ENCODE measurements at places on chromosomes 5 and 9.

DNA sequence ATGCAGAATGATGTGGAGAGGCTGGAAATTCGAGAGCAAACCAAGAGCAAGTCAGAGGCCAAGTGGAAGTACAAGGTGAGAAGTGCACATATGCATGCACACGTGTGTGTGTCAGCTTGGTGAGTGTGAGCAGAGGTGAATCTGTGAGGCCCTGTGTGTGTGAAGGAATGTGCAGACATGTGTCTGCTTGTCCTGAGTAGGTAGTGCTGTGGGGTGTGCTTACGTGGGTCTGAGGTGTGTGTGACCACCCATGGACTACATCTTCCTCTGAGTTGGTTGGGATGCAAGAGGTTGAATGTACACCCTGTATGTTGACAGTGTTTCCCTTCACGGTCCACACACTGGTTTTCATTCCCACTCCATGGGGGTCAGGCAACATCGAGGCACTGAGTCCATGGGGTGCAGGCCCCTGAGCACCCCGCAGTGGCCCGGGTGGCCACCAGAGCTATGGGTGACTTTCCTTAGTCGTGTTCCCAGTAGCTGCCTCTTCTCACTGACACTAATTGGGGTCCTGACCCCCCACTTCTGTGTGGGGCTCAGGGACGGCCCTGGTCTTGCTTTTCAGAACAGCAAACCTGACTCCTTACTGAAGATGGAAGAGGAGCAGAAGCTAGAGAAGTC, 86.7 kb downstream of the PHF2 start:
- DNase-seq, result no peak

- DNase-seq, result no peak
Measured at GRCh38 chr9:103731541-103731940, 362.6 kb upstream of the SMC2 start.

DNA sequence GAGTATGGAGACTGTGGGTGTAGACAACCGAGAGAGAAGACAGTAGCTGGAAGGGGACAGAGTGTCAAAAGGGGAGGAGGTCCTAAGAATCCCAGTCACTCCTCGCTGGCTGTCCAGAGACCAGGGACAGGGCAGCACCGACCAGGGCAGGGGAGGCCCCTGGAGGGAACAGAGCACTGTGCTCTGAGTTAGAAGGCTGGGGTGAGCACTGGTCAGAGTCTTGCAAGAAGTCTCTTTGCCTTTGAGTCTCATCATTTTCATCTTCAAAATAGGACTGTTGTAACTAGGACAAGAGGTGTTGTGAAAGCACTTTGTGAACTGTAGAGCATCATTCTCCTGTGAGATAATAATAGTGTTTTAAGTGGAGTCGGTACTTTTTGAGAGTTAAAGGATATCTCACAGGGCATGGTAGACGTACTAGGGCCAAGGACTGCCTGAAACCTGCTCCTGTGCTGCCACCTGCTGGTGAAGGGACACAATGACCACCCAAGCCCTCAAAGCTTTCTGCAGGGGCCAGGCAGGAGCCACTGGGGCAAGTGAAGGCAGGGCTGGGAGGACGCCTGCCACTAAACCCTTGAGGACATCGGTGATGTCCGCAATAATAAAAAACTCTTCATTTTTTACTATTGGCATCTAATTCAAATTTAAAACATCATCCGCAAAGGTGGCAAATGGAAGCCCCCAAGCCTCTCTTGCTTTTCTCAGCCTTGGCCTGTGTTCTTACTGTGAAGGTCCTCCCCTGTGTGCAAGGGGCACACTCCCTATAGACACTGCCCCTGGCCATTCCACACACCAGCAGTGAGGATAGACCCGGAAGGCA, 28.2 kb downstream of the SLC6A7 start:
- peak; percentile 97 for DNase-seq

GRCh38 chr5:150166650-150167511, at the start of gene CDX1:
TSS of gene CDX1 (plus strand) at chr5:150166778. CDS start at chr5:150166877, 99 bp downstream.
- DNase-seq, result peak; percentile 78

DNA sequence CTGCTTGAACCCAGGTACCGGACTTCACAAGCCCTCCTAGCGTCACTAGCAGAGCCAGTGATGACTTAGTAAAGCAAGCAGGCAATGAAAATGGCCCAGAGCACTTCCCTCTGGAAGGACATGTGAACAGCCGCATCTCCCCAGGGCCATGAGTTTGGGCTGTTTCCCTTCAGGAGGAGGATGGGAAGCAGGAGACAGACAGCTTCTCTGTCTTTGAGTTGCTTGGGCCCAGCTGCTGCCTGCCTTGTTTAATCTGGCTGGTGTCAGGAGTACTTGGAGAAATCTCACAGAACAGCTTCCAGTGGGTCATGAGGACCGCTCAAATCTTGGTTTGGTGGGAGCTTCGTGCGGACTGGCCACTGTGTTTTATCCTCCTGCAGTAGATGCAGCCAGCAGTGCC, 25.4 kb upstream of the WWC1 start:
- no peak for DNase-seq

DNA sequence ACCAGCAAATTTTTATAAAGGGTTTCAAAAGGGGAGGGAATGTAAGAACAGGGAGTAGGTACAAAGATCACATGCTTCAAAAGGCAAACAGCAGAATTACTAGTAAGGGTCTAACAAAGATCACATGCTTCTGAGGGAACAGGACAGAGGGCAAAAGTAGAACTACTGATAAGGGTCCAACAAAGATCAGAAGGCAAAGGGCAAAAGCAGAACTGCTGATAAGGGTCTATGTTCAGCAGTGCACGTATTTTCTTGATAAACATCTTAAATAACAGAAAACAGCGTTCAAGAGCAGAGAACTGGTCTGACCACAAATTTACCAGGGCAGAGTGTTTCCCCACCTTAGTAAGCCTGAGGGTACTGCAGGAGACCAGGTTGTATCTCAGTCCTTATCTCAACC, 469.5 kb upstream of the PIK3R1 start:
- no peak for DNase-seq

DNA sequence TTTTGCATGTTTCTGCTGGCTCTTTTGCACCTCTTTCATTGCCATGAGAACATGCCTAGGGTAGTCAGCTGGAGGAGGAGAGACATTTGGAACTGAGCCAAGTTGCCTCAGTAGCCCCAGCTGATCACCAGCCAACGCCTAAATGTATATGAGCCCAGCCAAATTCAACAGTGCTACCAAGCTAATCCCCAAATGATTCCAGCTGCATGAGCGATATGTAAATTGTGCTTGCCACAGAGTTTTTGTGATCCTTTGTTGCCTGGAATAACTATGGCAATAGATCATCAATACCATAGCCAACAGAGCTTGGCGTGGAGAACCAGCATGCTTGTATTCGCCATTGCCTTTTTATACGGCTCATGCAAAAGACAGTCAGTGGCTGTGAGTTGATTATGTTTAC, 110.5 kb downstream of the PRDM6 start:
- DNase-seq, result no peak

GRCh38 chr9:113266174-113266573, 9.2 kb downstream of the CDC26 start:
- no peak for DNase-seq

- no peak for DNase-seq
Measured at GRCh38 chr9:5531101-5531882, 21.0 kb downstream of the PDCD1LG2 start.

- DNase-seq, result no peak
Measured at GRCh38 chr5:17180864-17181723, 36.3 kb upstream of the BASP1 start.

- peak; percentile 96 for DNase-seq
Measured at GRCh38 chr5:180494060-180494509, at the start of gene CNOT6. TSS of gene CNOT6 (plus strand) at chr5:180494379. CDS start at chr5:180529277, 34,898 bp downstream.

DNA sequence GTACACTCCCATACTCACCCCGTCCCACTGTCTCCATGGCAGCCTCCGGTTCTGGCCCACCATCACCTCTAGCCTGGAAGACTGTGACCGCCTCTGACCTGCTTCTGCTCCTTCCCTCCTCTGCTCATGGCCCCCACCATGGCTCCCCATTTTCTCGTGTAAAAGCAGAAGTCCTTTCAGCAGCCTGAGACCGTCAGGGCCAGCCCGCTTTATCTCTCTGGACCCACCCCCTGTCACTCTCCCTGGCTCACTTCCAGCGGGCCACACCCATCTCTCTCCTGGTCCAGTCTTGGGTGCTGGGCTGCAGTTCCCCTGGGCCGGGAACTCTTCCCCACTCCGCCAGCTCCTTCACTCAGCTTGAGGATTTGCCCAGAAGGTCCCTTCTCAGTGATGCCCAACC, 96.0 kb upstream of the RUFY1 start:
- no peak for DNase-seq

DNA sequence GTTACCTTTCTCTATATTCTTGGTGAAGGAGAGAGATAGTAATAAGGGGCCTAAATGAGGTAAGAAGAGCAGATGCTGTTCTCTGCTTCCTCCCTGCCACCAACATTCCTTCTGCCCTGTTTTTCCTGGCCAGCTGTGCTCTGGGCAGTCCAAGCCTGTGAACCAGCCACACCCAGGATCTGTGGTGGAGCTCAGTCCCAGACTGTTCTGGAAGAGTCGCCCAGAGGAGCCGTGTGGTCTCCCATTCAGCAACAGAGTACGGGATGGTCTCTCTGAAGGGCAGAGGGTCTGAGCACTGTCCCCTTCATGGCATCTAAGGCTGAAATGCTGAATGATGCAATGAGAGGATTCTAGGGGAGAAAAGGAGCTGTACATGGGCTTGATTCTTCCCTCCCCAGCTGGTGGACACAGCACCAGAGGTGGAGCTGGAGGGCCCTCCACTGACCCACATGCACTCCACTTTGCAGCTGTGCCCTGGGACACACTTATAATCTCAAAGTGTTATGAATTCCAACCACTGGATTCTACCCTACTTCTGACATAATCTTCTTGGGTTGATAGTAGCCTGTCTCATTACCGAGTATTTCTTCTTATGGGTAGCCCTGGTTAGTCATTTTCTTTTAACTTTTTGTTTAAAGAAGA, 70.8 kb upstream of the RPS23 start:
- DNase-seq, result no peak

GRCh38 chr5:16140417-16140816, 39.2 kb downstream of the MARCHF11 start:
- no peak for DNase-seq

- no peak for DNase-seq
Measured at GRCh38 chr5:39270225-39270848, 51.0 kb upstream of the FYB1 start.

DNA sequence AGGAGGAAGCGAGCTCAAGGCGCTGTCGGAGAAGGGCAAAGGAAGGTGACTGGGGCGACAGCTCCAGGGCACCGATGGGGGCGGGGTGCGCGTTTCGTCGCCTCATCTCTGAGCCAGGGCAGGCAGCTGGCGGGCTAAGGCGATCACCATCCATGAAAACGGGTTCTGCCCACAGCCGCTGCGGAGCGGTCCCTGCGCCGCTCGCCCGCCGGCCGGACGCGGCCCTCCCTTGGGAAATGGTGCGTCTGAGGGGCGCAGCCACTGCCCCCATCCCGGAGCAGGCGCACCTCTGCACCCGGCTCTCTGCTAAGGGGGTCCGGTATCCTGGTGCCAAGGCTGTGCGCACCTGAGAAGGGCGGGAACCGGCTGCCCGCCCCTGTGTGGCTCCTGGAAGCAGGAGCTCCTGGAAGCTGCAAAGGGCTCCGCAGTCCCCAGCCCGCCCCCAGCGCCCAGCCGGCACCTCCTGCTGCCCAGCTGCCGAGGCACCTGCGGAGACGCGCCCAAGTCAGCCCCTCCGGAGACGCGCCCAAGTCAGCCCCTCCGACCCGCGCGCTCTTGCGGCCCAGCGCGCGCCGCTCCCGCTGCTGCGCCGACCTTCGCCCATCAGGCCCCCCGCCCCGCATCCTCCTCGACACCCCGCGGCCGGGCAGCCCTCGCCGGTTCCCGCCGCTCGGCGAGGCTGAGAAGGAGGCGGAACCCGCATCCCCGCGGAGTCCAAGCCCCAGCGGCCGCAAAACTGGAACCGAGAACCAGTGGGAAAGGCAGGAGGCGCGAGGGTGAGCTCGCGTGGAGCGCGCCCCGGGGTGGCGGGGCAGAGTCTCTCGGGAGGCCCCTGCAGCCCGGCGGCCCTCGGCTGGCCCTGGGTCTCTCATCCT, 757 bp downstream of the ANKRD34B start:
- DNase-seq, result peak; percentile 79

DNA sequence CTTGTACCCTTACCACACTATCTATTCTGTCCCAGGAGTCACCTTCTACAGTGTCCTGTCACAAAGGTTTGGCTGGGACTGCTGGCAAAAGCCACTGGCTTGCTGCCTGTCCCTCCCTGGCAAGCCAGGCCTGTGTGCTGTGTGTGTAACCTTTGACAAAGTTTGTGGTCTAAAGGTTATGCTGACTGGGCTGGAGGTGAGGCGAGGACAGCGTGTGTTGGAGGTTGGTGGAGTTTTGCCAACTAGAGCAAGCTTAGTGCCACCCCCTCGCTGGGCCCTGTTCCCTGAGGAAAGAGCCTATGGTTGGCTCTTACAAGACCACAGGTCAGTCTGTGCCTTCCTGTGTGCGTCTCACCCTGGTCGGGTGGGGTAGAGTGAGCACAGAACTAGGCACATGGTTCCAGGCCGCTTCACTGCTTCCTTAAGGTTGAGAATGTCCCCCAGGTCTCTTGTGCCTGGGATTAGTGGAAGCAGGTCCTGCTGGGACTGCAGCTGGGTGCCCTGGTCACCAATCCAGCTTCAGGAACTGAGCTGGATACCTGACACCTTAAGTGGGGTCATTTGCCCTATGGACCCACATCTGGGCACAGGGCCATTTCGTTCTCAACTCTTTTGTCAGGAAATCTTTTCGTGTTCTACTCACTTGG, 152.2 kb downstream of the GADD45G start:
- no peak for DNase-seq

GRCh38 chr5:132065351-132065937, 5.0 kb downstream of the IL3 start:
- peak; percentile 91 for DNase-seq

DNA sequence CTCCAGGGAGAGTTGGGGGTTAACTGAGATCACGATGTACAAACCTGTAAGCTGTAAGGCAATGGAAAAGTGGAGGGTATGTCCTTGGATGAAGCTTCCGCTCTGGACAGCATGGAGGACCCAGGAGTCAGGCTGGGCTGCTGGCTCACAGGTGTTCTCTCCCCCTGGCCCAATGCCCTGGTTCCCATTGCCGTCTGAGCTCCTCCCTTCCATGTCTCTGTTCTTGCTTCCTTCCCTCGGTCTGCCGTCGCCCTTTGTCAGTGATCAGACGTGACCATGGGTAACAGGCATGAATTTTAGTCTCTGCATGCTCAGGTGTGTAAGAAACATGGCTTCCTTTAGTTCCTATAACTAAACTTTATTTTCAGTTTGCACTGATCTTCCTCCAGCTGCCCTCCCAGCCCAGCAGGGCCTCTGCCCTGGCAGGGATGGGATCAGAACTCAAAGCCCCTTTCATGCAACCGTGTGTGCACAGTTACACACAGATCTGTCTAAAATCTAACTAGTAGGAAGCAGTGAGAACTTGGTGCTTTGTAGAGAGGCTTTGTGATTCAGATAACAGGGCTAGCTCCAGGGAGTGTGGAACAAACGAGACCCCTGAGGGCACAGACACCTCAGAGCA, 51.7 kb upstream of the KCNMB1 start:
- no peak for DNase-seq

Data from endodermal cell (in vitro differentiated cells).